ENCODE measurements at places on chromosomes 11 and 22. TPM values are rescaled to one million over a fixed set of nuclear protein-coding genes. Genes with fewer than 3 reads are reported as not detected.
A peak's percentile ranks its signal among the peaks of the same experiment; 100 is the strongest.

DNA sequence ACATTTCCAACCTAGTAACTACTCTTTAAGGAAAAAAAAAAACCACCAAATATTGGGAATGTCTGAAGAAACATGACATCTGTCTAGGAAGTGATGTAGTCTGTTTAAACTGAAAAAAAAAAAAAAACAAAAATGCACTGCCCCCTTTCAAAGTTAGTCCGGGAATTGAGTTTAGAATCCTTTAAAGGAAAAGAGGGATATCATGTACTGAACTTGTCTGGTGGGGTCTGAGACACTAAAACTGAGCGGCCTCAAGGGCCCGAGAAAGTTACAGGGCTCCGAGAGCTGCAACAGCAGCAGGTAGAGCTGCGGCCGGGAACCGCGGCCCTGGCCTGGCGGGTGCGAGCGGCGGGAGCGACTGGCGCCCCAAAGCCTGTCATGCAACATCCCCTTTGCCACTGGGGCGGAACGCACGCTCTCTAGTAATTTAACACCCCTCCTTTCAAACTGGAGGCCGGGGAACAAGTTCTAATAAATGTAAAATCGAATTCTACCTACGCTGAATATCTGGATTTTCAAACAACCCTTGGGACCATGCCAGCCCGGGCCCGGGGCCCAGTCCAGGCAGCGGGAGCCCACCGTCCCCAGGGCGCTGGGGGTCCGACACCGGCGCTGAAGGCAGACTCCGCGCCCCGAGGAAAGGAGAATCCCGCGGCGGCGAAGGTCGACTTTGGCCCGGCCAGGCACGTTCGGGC is 736 bp downstream of the RDX start:
- H3K4me3 ChIP-seq: peak overlapping the region; percentile 98
- H3K27me3 ChIP-seq: no peaks in the 10 kb centered on the region
- H3K4me1 ChIP-seq: peaks cover 55% of the 10 kb centered on the region
- peak overlapping the region; percentile 59 for H3K27ac ChIP-seq

- no peak for DNase-seq
- H3K27me3 ChIP-seq: no peaks in the 10 kb centered on the region
- no peak overlapping the region for H3K4me3 ChIP-seq
- H3K36me3 ChIP-seq: no peaks in the 10 kb centered on the region
Measured at GRCh38 chr11:116542406-116542805, 230.4 kb downstream of the BUD13 start.

- peak overlapping the region; percentile 10 for H3K4me3 ChIP-seq
- peaks cover 3% of the 10 kb centered on the region for H3K36me3 ChIP-seq
- H3K27ac ChIP-seq: no peak overlapping the region
- peaks cover 45% of the 10 kb centered on the region for H3K27me3 ChIP-seq
Measured at GRCh38 chr11:18115360-18116127, 9.7 kb upstream of the SAAL1 start.

GRCh38 chr11:75574698-75575602 is 12.9 kb downstream of the SERPINH1 start:
- H3K4me1 ChIP-seq: peaks cover 23% of the 10 kb centered on the region
- DNase-seq: no peak
- peaks cover 5% of the 10 kb centered on the region for H3K36me3 ChIP-seq

GRCh38 chr11:73510877-73511276 is 87.0 kb downstream of the FAM168A start:
- peaks cover 8% of the 10 kb centered on the region for H3K4me1 ChIP-seq
- H3K27me3 ChIP-seq: no peaks in the 10 kb centered on the region
- no peak for DNase-seq
- peaks cover 7% of the 10 kb centered on the region for H3K36me3 ChIP-seq
- H3K27ac ChIP-seq: no peak overlapping the region

DNA sequence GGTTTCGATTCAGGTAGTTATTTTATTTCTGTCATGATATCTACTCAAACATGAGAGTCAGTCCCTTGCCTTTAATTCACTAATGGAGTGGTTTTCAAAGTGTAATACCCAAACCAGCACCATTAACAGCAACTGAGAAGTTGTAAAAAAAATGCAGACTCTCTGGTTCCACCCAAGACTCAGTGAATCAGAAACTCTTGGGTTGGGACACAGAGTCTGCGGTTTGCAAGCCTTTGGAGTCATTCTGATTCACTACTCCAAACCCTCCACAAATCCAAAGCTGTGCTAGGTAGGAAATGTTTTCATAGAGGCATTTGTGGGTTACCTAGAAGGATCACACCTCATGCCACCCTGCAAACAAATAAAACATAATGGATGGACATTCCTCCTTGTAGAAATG is 340.1 kb downstream of the NTM start:
- DNase-seq: no peak
- H3K27me3 ChIP-seq: no peaks in the 10 kb centered on the region
- peaks cover 5% of the 10 kb centered on the region for H3K4me1 ChIP-seq
- peaks cover 15% of the 10 kb centered on the region for H3K36me3 ChIP-seq

GRCh38 chr11:119531623-119532022 is 108.7 kb upstream of the THY1 start:
- H3K27ac ChIP-seq: no peak overlapping the region
- H3K36me3 ChIP-seq: no peaks in the 10 kb centered on the region
- no peaks in the 10 kb centered on the region for H3K27me3 ChIP-seq
- H3K4me3 ChIP-seq: no peak overlapping the region
- peaks cover 13% of the 10 kb centered on the region for H3K4me1 ChIP-seq

- no peak overlapping the region for H3K27ac ChIP-seq
- H3K4me3 ChIP-seq: no peak overlapping the region
- H3K27me3 ChIP-seq: no peaks in the 10 kb centered on the region
Measured at GRCh38 chr11:105713696-105714095, 103.8 kb downstream of the GRIA4 start.

DNA sequence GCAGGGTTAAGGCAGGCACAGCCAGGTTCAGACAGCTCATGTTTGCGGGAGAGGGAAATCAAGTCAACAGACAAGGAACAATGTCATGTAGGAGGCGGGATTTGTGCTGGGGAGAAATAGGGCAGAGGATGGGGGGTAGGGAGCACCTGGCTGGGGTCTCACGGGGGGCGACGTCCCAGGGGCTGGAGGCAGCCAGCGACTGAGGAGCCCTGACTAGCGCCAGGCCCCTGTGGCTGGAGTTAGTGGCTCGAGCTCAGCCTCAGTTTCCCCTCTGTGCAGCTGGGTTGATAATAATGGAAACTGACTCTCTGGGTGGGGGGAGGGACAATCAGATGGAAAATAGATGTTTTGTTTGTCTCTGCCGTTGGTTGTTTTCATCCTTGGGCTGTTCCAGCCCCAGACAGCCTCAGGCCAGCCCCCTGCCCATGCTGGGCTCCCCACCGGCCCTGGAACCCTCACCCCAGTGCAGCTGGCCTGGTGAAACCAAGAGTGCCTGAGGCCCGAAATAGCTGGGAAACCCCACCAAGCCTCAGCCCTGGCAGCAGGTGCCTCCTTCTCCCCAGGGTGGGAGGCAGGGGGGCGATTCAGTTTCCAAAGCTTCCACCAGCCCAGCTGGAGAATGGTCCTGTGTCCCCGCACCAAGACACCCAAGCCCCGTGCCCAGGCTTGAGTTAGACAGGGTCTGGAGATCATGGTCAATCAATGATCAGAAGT is 44.1 kb downstream of the IGLL5 start:
- no peaks in the 10 kb centered on the region for H3K4me1 ChIP-seq
- peaks cover 7% of the 10 kb centered on the region for H3K27me3 ChIP-seq
- no peak for DNase-seq
- no peak overlapping the region for H3K4me3 ChIP-seq
- no peak overlapping the region for H3K27ac ChIP-seq
- no peaks in the 10 kb centered on the region for H3K36me3 ChIP-seq

DNA sequence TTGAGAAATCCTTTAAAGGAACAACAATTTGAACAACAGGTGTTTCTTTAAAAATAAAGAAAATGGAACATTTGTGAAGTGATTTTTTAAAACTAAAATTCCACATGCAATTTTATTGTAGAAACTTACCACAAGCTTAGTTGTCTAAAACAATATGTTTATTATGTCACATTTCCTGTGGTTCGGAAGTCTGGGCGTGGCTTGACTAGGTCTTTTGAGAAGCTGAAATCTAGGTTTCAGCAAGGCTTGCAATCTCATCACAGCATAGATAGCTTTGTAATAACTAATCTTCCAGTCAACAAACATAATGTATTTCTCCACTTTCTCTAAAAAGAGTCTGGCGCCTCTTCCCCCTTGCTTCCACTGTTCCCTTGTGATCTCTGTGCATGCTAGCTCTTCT is 27.0 kb downstream of the MS4A6A start:
- H3K36me3 ChIP-seq: no peaks in the 10 kb centered on the region
- no peak overlapping the region for H3K4me3 ChIP-seq
- no peak overlapping the region for H3K27ac ChIP-seq
- peaks cover 7% of the 10 kb centered on the region for H3K27me3 ChIP-seq
- DNase-seq: no peak

The AQP11 gene
- 2.1 TPM for total RNA-seq

The GAS2 gene
- 3.4 TPM for total RNA-seq

The SYT13 gene
- 1.7 TPM for total RNA-seq

The GVQW3 gene
- 13.8 TPM for total RNA-seq

The OR5T3 gene
- total RNA-seq: not detected

The OLFML1 gene
- 0.84 TPM for total RNA-seq

The C22orf23 gene
- 0.79 TPM for total RNA-seq

Data from neural crest cell (in vitro differentiated cells).